ENCODE measurements at places on chromosomes 12 and 14.

GRCh38 chr14:46661728-46662127 is 10.1 kb upstream of the RPL10L start:
- DNase-seq: no peak

GRCh38 chr12:101490286-101490920 is 15.3 kb downstream of the SPIC start:
- no peak for DNase-seq

DNA sequence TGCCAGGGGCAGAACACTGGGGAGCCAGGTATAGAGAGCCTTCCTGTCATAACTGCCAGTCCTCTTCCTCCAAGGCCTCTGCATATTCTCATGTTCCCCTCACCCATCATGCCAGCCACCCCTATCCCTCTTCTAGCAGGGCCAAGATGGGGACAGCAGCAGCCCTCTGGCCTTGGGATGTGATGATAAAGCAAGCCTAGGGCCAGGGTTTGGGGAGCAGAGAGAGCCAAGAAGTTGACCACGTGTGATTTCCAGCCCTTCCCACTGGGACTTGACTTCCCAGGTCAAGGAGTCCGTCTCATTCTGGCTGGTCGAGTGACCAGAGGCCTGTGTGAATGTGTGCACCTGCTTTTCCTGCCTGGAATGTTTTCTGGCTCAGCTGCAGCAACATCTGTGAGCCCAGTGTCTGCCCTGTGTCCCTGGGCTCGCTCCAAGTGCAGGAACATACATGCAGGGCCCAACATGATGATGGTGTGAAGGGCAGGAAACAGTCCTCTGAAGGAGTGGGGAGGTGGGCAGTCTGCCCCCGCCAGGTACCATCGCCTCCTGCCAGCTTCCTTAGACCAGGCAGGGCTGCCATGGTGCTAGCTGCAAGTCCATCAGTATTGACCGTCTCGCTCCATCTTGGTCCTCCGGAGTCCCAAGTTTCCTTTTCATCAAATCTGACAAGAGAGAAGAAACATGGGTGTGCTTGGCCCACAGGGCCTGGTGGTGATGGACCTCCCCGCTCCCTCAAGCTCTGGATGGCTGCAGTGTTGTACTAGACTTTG is 21.0 kb downstream of the VASH1 start:
- no peak for DNase-seq

DNA sequence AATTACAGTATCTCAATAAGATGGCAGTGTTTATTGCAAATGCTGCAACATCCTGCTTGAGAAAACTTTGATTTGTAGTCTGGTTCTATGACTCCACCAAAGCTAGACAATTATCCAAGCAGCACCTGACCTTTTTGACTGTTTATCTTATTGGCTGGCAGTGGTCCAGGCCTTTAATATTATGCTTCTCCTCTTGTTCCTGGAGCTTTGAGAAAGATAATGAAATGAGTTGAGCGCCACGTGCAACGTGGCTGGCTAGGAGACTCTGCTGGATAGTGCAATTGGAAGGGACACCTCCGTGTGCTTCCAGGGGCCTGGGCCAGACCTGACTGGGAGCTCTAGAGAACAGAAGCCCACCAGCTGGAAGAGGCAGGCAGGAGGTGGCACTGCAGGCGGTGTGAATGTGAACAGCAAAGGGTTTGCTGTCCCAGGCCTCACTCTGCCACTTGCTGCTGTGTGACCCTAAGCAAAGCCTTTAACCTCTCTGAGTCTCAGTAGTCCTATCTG is 349.3 kb downstream of the CACNA1C start:
- DNase-seq: no peak

GRCh38 chr12:4431866-4432265 is 13.7 kb downstream of the FGF6 start:
- DNase-seq: no peak

DNA sequence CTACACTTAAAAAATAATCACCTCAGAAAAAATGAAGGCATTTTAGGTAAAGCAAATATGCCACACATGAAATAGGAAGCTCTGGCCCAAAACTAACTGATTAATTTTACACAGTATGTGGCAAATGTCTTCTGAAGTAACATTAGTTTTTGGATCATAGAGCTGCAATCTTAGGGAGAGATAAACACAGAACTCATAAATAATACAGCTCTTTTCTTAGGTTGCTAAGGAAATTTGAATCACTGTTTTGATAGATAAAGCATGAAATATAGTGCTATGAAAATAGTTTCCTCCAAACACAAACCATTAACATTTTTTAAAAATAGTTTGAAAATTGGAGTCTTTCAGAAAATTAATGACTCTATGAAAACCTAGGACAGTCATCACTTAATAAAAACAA is 15.0 kb downstream of the RASSF9 start:
- DNase-seq: no peak

DNA sequence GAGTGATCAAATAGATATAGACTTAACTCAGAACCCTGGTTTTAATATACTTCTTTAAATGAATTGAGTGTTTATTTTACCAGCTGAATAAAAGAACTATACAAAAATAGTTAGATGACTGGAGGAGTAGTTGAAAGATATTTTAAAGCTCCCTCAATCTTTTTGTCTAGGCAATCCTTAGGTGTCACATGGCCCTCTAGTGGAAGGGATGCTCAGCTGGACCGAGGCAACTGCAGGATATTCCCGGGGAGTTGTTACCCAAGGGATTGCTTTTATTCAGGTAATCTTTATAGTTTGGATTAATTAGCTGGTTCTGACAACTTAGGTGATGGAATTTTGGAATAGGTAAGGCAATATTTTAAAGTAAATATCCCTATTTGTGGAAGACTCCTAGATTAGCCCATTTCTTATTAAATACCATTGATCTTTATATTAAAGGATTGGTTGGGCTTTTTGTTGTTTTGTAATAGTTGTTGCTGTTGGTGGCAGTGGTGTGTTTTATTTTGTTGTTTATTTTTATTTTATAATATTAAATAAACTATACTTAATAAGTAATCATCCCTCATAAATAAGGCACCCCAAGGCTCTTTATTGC is 57.1 kb downstream of the ZDHHC17 start:
- DNase-seq: no peak

DNA sequence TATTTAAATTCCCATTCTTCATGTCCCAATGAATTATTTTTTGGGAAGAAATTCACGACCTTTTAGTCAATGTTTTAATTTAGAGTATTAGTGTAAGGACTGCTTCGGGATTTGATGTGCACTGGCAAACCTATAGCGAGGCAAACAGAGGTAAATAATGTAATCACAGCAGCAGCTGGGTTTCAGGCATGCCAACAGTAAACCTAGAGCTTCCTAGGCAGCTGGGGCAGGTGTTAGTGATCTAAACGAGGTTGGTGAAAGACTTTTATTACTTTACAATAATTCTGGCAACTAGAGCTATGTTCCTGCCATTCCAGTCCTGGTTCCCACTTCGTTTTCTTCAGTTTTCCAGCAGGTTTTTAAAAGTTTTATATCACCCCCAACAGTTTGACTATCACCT is 1036.4 kb upstream of the FOXG1 start:
- DNase-seq: no peak

DNA sequence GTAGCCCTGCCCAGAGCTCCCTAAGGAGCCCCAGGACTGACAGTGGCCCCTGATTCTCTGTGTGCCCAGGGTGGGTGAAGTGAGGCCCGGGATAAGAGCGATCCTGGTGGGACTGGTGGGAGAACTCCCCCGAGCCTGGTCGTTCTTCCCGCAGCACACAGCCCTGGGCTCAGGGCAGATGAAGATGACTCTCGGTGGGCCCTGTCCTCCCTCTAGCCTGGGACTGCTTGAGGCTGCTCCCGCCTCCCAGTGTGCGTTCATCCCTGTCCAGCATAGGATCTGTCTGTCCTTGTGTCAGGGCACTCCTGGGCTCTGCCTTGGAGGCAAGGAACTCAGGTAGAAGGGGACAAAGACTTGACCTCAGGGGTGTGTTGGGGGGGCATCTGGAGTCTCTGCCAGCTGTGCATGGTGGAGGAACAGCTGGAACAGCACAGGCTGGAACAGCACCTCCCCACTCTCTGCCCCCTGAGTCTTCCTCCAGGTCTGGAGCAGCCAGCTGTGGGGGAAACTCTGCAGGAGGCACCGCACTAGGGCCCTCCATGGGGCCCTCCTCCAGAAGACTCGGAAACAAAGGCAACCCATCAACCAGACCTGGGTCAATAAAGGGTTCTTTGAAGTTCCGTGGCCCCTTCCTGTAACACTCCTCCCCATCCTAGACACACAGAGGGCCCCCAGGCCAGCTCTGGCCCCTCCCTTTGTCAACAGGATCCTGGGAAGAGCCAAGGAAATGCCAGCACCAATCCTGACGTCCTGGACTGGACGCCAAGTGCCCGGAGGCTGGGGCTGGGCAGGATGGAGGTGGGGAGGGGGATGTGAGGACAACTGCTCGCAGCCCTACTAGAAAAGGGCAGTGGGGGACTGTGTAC is 15.9 kb downstream of the FAIM2 start:
- no peak for DNase-seq

- no peak for DNase-seq
Measured at GRCh38 chr12:114407842-114408411, 2.0 kb upstream of the TBX5 start.

GRCh38 chr14:24095271-24096068 is 1.4 kb downstream of the PCK2 start:
- DNase-seq: peak; percentile 87

GRCh38 chr12:84919271-84919670 is 6.7 kb upstream of the SLC6A15 start:
- DNase-seq: no peak

- no peak for DNase-seq
Measured at GRCh38 chr14:100445436-100446088, 122.4 kb downstream of the SLC25A47 start.

DNA sequence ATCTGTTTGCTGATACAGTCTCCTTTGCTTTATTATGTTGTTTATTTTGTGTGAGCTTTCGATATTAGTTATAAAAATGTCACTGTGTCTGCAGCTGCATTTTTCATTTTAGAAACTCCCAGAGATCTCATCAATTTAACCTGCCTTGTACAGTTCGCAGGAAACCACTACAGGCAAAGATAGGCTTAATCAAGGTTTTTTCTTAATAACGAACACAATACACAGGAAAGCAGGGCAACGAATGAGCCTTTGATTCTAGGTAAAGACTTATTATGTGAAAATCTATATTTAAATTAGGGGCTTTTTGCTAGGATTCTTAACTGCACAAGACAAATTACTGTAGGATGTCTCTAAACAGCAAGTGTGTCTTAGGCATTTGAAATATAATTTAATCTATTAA is 191.9 kb downstream of the RGS6 start:
- no peak for DNase-seq

GRCh38 chr14:91080071-91080470 is 19.6 kb upstream of the RPS6KA5 start:
- DNase-seq: no peak

DNA sequence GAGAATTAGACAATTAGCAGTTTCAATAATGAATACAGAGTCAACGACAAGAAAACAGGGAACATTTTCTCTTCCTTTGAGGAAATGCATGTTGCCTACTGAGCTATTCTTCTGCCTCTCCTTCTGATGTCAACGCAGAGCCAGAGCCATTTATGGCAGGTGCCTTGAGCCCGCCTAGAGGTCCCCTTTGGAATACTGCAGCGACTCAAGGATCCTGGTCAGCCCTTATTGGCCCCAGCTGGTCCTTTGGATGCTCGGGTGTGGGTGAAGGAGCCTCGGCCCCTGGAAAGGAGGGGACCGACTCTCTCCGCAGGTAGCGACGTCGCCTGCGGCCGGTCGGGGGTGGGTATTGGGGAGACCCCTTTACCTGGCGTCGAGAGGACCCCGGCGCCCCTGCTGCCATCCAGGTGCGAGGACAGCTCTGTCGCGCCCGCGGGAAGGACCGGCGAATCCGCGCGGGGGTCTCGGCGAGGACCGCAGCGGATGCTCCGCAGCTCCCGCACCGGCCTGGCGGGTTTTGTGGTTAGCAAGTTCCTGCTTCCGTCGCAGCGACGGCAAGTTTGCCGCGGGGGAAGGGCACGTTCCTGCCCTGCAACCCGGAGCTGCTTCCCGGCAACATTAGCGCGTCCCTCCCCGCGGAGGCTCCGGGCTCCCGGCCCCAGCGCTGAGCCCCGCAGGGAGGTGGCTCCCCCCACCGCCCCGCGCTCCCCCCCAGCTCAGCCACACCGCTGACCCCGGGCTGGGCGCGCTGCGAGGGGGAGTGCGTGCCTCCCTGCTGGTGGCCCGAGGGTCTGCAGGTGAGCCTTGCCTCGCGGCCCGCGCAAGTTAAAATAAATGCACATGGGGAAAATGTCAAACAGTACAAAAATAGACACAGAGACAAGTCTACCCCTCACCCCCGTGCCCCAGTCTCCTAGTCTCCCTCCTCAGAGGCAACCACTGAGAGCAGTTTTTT is at the start of gene MANSC1:
TSS of gene MANSC1 (minus strand) at position 532 of the 955 bp plus-strand sequence. CDS start 6,928 bp downstream, outside the sequence.
- no peak for DNase-seq

- no peak for DNase-seq
Measured at GRCh38 chr14:91509083-91509877, 830 bp downstream of the PPP4R3A start.

DNA sequence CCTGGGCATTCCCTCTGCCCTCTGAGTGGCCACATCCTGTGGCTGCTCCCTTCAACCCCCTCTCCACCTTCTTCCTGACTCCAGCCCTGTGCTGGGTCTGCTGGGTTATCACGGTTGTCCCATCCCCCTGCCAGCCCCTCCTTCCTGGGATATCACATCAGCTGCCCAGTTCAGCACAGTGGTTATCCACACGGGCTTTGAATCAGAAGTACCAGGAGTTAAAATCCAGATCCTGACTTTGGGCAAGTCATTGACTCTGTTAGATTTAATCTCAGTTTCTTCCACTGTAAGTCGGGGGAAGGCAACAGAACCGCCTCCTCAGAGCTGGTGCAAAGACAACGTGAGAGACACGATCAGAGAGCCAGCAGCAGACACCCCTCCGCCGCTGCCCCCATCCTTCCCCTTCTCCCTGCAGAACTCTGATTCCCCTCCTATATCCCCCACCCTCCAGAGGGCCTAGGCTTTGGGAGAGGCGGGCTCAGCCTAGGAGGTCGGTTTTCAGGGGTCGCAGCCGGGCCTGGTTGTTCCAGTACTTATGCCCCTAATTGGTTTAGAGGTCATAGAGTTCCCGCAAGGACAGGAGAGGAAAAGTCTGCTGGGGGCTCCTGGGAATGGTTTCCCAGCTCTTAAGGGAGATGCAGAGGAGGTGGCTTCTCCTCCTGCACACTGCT is 42.5 kb downstream of the PRIMA1 start:
- no peak for DNase-seq

GRCh38 chr12:109807954-109808643 is 25.1 kb downstream of the TRPV4 start:
- DNase-seq: no peak

GRCh38 chr14:100816950-100817901 is 8.7 kb upstream of the MEG3 start:
- no peak for DNase-seq

DNA sequence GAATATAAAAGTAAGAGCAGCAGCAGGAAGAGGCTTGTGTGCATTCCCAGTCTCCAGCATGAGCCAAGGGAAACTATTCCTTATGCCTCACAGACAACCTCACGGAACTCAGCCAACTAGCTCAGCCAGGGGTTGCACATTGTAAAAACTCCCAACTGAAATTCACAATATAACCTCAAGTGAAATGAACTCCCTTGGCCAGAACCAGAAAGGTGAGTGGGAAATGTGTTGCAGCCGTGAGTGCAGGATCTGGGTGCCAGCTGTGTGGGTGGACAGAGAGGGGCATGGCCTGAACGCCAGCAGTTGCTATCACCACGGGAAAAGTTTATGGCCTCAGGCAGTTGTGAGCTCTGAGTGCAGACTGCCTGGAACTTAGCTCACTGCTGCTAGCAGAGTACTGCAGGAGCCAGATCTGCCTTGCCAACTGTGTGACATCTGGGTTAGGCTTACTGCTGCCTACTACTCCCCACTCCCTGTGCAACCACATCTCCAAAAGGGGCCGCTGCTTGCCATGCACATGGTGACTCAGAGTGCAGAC is 2.3 kb upstream of the CLEC1A start:
- no peak for DNase-seq

Measured in GM18507 (cell line).